ENCODE measurements at places on chromosomes 2 and 18. TPM values are rescaled to one million over a fixed set of nuclear protein-coding genes. Genes with fewer than 3 reads are reported as not detected.

The MRPL44 gene
- 32.0 TPM for polyA plus RNA-seq

The EIF2AK2 gene
- polyA plus RNA-seq: 6.8 TPM

The FAM228A gene
- not detected for polyA plus RNA-seq

The POMC gene
- polyA plus RNA-seq: 4.7 TPM

The BCL2L11 gene
- polyA plus RNA-seq: 8.8 TPM

The ALK gene
- polyA plus RNA-seq: 0.08 TPM

The AMER3 gene
- 0.17 TPM for polyA plus RNA-seq
